MM.1S (cell line): ENCODE measurements at places on chromosomes 13 and 19.

- no peak for DNase-seq
Observed at GRCh38 chr13:24274452-24275021, 34.8 kb upstream of the C1QTNF9 start.

- no peak for DNase-seq
Observed at GRCh38 chr13:28056426-28056825, 44.0 kb downstream of the FLT3 start.

DNA sequence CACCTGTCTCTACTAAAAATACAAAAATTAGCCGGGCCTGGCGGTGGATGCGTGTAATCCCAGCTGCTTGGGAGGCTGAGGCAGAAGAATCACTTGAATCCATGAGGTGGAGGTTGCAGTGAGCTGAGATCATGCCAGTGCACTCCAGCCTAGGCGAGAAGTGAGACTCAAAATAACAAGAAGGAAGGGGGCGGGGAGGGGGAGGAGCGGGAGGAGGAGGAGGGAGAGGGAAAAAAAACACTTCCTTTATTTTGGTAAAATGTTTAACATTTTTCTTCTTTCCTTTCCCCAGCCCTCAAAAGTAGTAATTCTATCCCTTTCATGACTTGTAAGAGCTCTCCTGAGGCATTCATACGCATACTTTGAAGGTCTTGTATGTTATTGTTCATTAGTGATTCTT lies 44.3 kb downstream of the SPRY2 start:
- no peak for DNase-seq

DNA sequence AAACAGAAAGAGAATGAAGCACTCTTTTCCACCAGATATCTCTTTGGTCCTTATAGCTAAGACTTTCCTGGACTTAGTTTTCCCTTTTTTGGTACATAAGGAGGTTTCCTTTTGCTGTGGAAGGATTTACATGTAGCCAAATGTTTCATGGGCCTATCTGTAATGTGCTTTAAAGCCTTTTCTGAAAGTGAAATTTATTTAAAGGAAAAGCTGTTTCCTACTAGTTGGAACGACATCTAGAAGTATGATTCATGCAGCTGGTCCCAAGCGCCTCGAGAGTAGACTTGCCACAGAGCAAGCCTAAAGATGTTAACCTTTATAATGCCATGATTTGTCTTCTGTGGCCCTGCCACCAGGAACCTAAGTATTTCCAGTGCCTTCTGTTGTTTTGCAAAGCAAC lies 390.3 kb downstream of the DLEU7 start:
- no peak for DNase-seq

DNA sequence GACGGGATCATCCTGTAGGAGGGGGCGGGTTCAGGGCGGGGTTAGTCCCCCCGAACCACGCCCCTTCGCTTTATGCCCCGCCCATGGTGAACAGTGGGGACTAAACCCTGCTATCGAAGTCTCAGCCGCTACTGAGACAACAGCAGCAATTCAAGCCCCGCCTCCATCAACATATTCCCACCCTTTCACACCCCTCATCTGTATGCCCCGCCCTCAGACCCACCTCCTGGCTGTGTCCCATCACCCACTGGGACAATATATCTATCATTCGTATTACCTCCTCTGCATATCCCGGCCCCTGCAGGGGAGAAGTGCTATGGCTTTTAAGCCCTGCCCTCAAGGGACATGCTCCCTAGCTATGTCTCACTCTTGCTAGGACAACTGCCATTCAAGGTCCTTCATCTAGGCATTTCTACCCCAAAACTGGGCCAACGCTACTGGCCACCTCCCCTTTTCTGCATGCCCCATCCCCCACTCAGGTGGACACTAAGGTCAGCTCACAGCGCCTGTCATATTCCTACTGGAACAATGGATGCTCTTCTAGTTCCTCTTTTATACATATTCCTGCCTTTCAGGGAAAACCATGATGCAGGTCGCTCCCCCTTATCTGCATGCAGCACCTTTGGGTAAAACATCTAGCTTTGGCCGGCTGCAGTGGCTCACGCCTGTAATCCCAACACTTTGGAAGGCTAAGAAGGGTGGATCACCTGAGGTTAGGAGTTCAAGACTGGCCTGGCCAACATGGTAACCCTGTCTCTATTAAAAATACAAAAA lies 11.9 kb downstream of the LRFN1 start:
- no peak for DNase-seq

DNA sequence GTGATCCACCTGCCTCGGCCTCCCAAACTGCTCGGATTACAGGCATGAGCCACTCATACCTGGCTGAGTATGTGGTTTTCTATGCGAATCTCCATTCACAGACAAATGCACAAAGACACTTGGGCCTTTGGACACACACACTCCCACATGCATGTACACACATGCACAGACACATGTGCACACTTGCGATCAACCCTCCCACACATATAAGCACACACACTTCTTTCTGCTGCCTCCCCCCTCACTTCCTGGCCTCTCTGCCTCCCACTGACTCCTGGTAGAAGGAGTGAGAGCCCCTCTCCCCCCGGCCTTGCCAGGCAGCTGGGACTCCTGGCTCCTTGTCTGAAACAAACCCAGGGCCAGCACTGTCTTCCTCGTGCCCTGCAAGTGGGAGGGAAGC lies 29.3 kb upstream of the PLEKHF1 start:
- no peak for DNase-seq

DNA sequence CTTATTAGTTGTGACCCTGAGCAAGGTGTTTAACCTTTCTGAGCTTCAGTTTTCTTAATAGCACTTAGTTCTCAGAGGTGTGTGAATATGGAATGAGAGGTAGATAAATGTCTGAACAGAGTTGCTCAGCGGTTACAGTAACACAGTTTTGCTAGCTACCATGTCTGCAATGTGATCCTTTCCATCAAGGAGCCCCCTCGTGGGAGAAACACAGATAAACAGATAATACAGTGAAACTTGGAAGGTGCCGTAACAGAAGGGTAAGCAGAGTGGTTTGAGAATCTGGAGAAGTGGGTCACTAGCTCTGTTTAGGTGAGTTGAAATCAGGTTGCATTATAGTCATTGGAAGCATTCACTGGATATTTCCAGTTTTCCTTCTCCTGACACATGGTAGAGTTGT lies 38.9 kb downstream of the IRS2 start:
- DNase-seq, result no peak

GRCh38 chr13:20369886-20370361 lies 137.8 kb upstream of the GJB6 start:
- no peak for DNase-seq

DNA sequence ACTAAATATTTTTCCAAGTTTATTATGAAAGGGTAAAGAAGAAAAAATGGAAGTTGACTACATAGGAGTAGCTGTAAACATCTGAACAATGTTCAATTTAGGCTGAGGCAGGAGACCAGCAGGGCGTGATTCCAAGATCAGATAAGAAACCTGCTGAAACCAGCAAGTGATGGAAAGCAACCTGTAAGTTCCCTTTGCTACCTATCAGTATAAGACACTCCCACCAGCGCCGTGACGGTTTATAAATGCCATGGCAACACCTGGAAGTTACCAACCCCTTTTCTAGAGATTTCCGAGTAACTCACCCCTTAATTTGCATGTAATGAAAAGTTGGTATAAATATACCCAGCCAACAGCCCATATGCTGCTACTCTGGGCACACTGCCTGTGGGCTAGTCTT lies 1.1 kb upstream of the ZNF45 start:
- DNase-seq, result no peak

DNA sequence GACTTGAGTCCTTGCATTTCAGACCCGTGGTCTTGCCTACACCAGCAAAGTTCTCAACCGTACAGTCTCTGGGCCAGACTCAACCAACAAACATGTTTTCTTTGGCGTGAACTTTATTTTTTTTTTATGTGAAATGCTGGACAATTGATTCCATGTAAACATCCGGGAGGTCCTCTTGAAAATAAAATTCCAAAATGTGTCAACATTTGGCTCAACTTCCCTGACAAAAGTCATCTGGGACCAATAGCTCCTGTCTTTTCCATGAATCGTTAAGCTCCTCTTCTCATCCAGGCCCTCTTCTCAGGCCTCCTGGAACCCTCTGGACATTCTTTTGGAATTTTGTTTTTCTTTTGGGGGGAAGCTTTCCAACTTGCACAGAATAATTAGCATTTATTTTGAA lies 2.7 kb downstream of the ALDH16A1 start:
- DNase-seq, result no peak

GRCh38 chr13:49996161-49996915 lies 504 bp upstream of the TRIM13 start:
- peak; percentile 77 for DNase-seq

DNA sequence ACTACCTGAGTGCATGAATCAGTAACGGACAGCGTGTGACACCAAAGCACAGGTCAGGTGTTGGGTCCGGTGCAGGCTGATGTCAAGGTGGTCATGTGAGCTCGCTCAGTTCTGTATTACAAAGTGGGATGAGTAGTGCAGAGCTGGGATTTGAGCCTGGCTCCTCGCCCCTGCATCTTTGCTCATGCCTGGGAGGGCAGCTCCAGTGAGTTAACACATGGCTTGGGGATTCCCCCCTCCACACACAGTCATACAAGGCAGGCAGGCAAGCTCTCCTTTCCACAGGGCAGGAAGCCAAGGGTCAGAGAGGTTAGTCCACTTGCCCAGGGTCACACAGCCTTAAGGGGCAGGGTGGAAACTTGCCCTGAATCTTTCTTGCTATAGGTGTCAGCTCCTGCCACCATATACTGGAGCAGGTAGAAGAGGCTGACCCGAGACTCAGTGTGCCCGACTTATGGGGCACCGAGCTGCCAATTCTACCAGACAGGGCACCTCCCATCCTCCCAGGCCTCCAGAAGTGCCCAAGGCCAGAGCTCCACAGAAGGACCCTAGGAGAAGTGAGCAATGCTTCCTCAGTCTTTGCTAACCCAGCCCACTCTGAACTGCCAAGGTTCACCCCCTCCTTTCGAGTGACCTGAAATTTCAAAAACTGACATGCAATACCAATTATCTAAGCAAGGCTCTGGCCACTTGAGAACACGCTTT lies 35.4 kb downstream of the ZNF787 start:
- no peak for DNase-seq

- DNase-seq, result no peak
Observed at GRCh38 chr13:77360032-77360685, 33.3 kb upstream of the MYCBP2 start.

- DNase-seq, result no peak
Observed at GRCh38 chr19:30806311-30806710, 434.1 kb downstream of the ZNF536 start.

DNA sequence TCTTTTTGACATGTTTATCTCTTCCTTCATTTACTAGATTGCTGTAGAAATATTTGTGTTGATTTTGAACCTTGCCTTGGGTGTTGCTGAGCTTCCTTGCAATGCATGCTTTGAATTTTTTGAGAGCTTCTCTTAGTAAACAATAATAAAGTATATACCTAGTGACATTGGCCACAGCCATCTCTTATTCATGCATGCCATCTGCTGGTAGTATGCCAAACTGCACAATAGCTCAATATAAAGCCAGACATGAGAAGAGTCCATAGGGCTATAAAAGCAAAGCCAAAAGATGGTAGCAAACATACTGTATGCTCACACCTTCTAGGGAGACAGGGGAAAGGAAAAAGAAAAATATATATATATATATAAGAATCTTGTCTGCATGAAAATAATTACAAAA lies 18.9 kb upstream of the ZSCAN5A start:
- peak; percentile 73 for DNase-seq

GRCh38 chr13:40103864-40104263 lies 448.4 kb downstream of the COG6 start:
- no peak for DNase-seq

- no peak for DNase-seq
Observed at GRCh38 chr19:2307518-2308012, 389 bp downstream of the LINGO3 start.

- DNase-seq, result no peak
Observed at GRCh38 chr19:16927883-16928282, 39.1 kb downstream of the F2RL3 start.

DNA sequence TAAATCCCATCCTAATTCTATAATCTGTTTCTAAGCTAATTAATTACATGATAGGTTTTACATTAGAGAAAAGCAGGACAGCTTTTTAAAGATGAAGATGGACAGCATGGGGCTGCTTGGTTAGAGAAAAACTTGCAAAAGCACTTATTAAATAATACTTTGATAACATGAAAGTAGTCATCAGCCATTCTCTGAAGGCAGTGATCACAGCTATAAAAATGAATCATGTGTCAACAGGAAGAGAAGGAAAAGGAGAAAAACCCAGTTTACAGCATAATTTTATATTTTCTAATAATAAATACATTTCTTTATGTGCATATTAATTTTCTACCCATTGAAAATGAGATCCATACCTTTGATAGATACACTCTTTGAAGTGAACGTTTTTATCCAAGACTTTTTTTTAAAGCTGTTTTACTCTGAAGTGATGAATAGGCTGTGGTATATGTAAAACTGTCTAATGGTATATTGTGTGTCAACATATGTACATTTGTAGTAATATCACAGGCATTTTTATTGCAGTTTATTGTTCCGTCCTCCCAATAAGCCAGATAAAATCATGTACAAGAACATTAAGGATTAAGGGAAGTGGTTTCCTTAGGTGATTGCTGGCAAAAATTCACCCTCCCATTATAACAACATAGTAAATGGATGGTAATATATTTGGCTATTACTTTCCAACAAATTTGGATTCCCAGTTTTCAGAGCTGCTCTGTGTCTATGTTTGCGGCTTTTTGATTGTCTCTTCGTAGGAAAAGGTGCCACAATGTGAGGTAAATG lies 1.3 kb upstream of the KLF5 start:
- DNase-seq, result no peak

DNA sequence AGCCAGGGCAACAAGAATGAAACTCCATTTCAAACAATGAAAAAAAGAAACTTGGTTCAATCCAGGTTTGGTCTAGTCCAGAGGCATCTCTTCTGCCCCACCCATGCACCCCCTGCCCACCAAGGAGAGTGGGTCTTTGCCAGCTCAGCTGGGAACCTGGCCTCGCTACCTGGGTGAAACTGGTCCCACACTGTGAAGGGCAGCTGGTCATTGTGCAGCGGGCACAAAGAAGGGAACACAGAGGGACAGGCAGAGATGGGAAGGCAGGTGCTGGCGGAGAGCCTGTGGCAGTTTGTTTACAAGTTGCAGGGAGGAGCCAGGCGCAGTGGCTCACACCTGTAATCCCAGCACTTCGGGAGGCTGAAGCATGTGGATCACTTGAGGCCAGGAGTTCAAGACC lies 50.2 kb downstream of the CPAMD8 start:
- no peak for DNase-seq

GRCh38 chr13:40961214-40961613 lies 57.9 kb downstream of the ELF1 start:
- DNase-seq, result no peak

GRCh38 chr19:9848060-9848459 lies 12.9 kb downstream of the PIN1 start:
- peak; percentile 23 for DNase-seq
